Activated naive CD4-positive, alpha-beta T cell (primary cell): ENCODE measurements at places on chromosomes 2 and 18.

GRCh38 chr2:88247531-88247930, 77.4 kb downstream of the THNSL2 start:
- no peak for DNase-seq

GRCh38 chr2:67858886-67859285, 203.9 kb downstream of the C1D start:
- DNase-seq, result no peak

DNA sequence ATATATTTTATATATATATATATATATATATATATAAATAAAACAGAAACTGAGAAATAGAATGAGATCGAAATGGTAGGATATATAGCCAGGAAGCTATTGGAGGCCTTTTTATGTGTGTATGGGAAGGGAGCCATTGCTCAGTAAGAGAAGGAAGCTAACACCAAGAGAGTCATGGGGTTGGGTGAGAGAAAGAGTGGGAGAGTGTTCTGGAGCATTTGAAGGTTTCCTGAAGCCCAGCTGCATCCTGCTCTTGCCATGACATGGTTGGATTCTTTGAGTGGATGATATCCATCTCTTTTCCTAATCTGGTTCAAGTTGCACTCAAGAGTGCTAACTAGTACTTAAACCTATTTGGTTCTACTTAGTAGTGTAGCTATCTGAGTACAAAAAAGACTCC, 282.3 kb downstream of the DYSF start:
- no peak for DNase-seq

GRCh38 chr2:169715379-169716237, 18.0 kb upstream of the KLHL23 start:
- DNase-seq, result no peak
